Stimulated activated CD8-positive, alpha-beta memory T cell treated with anti-CD3 and anti-CD28 coated beads, Interleukin-4, amount 100 ng/mL, for 1 hour (primary cell): ENCODE measurements at places on chromosomes 1 and 21.

GRCh38 chr1:14015917-14016316 is 315.9 kb downstream of the PRDM2 start:
- DNase-seq = no peak

DNA sequence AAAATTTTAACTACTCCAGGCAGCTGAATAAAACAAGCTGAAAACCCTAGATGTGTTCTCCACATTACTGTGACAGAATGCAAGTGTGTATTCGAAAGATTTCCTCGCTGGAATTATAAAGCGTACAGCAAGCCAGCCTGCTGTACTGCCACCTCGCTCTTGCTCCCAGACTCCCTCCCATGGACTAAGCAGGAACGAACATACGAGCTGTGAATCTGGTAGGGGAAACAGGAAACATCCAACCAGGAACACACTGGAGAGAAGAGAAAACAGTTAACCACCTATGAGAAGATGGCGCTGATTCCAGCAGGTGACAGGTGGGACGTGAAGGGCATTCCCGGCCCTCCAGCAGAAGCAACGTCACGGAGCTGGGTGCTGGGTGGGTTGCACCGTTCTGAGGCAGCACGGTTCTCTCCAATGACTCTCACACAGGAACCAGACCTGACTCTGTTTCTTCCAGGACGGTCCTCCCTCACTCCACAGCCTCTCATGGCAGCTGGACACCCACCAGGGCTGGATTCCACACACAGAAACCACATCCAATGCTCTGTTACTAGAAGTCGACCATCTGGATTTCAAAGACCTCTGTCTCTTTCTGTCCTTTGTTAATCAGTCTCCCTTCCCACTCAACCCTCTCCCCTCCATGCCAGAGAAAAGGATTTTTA is 219.2 kb downstream of the RERE start:
- no peak for DNase-seq

- DNase-seq = no peak
Measured at GRCh38 chr1:162982364-162982763, 86.8 kb upstream of the RGS4 start.

DNA sequence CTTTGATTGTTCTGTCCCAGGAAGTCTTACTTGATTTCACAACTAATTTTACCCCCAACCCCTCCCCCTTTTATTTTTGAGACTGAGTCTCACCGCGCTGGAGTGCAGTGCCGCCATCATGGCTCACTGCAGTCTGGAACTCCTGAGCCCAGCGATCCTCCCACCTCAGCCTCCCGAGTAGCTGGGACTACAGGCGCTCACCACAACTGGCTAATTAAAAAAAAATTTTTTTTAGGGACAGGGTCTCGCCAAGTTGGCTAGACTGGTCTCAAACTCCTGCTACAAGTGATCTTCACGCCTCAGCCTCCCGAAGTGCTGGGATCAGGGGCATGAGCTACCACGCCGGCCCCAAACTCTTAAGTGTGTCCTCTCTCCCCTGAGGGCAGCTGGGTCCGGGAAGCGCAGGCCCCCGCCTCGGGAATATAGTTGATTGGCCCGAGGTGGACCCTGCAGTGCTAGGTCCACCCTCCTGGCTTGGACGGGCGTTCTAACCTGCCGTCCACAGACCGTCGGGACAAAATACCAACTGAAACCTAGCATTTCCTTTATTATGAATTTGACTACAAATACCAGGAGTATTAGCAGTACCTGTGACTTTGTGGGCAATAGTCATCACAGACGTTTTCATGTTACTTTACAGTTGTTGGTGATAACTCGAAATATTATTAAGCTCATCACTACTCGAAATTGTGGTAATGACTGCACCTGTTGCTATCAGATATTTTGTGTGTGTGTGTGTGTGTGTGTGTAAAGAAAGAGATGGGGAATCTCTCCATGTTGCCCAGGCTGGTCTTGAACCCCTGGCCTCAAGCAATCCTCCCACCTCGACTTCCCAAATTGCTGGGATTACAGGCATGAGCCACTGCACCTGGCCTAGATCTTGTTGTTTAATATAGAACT is 642 bp upstream of the PARP1 start:
- DNase-seq = no peak

DNA sequence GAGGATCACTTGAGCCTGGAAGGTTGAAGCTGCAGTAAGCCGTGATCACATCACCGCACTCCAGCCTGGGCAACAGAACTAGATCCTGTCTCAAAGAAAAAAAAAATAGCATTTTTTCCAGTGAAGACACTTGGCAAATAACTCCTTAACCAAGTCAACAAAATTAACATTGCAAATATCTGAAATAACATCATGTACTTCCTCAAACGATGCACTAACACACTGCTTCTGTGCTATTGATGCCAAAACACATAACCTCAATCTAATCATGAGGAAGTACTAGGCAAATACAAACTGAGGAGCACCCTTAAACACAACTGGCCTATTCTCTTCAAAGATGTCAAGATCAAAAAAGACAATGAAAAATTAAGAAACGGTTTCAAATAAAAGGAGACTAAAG is 32.3 kb downstream of the PABPC4 start:
- no peak for DNase-seq

DNA sequence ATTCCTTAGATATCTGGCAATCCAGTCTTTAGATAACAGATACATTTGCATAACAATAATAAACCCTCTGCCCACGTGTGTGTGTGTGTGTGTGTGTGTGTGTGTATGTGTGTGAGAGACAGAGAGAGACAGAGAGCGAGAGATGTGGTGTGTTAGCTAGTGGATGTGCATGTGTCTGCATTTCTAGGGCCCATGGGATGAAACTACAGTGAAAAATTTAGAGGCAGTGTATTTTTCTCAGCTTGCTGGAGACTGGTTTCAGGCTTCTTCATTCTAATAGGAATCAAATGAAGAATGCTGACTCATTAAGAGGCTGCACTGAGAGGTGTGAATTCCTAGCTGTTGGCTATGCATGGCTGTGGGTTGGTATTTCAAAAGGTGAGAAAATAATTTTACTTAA is 303.2 kb downstream of the LMX1A start:
- no peak for DNase-seq

DNA sequence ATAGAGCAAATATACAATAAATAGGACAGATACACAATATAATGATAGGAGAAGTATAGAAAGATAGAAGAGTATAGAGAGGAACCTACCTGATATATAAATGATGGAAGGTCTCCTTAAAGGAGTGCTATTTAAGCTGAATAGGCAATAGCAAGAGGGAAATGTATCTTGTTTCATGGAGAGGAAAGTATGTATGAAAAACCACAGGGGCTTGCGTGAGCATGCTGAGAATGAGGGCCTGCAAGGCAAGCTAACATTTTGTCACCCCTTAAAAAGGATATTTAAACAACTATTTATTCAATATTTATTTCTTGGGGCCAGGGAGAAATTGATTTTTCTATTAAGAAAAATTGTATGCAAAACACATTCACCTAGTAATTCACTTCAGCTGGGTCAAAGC is 150.9 kb upstream of the ZRANB2 start:
- DNase-seq = no peak

DNA sequence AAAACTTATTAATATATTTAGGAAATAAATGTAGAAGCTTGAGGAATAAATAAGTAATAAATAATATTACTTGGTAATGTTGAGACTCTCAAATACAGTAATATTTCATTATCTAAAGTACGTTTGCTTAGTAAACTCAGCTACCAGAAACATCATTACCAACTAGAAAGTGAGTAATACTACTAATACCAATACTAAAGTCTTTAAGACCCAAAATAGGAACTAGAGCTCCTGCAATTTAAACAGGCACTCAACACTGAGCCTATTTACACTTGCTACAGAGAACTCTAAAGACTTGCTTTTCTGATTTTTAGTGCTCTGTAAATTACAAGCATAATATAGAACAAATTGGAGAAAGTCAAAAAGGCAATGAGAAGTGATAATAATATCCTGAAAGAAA is 13.5 kb upstream of the C1orf105 start:
- DNase-seq = no peak

DNA sequence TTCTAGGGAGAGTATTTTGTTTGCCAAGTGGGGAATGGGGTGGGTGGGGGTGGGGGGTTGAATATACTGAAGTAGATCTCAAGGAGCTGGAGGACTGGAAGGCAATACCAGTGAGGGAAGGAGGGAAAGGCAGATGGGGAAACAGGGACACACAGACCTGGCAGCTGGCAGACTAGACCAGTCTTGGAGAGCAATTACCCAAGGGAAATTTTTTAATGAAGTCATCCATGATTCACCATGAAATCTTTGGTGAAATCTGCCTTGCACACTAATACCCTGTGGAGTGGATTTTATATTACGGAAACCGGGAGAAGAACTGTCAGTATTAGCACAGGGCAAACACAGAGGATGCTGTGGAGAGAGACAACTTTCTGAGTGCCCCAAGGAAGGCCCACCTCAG is 29.7 kb upstream of the MARK1 start:
- DNase-seq = no peak

DNA sequence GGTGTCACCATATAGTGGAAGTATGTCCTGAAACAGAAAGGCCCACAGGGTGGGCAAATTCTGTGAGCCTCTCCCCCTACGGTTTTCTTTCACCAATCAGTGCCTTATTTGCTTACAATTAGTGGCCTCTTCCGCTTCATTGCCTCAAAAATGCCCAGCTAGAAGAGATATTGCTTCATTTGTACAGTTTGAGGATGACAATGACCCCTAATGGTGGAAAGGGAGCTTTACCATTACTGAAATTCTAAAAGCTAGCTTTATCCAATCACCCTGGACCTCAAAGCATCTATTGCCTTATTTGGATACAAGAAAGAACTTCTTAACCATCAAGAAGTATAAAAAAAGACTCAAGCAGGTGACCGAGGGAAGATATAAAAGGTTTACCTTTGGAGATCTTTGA is 49.6 kb downstream of the LRRC71 start:
- DNase-seq = no peak

GRCh38 chr1:183290628-183291027 is 104.6 kb downstream of the LAMC2 start:
- no peak for DNase-seq

- no peak for DNase-seq
Measured at GRCh38 chr1:202765721-202766120, 42.5 kb downstream of the KDM5B start.

DNA sequence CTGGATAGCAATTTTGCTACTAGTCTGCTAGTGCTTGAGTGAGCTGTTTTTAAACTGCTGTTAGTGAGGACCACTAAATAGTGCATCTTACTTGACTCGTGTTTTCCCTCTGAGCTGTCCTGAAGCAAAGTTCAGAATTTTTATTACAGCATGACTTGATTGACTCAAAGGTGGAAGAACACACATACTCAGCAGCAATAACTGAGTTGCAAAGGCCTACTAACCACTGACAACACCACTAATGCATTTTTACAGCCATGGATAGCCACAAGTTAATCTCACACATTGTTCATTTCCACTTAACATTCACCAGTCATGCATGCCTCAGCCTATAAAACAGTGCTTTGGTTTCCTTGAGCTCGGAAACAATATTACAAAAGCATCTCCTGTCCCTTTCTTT is 148.7 kb downstream of the RUNX1 start:
- DNase-seq = no peak

- DNase-seq = no peak
Measured at GRCh38 chr1:151902858-151903257, 6.5 kb downstream of the THEM4 start.

DNA sequence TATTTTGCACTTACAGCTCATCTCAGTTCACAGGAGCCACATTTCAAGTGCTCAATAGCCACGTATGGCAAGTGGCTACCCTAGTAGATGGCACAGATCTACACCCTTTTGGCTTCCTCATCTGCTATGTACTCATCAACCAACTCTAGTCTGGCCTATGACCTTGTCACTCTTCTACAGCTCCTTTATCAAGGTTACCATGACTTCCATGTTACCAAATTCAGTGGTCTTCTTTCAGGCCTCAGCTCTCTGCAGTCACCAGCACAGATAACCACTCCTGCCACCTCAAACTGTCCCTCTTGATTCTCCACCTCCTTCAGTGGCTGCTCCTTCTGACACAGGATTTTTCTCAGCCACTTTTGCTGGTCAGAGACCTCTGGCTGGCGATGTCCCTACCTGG is 11.7 kb upstream of the USP48 start:
- DNase-seq = no peak

DNA sequence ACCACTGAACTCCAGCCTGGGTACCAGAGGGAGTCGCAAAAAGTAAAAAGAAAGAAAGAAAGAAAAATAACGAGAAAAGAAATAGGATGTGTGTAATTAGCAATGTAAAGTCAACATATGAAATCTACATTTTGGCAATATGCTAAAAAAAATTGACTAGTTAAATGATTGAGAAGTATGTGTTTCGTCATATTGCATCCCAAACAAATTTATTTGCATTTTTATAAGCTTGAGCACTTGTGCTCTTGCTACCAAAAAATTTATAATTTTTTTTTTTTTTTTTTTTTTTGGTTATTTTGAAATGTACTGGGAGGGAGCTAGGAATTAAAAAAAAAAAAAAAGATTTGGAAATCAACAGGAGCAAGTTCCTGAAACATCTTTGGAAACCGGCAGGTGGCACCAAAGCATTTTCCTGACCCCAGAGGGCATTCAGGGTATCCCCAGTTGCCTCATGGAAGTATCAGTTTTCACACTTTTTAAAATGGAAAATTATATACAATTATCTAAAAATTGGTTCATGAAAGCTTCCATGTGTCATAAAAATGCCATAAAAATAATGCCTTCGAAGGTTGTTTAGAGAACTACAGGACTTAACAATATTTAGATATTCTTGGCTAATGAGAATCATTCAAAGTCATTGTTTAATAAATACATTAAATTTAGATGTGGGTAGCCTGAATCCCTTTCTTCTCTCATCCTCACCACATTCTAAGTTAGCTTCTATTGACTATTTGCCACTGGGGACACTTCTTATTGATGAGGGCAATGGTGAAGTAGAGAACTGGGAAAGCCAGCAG is 4.8 kb upstream of the HEATR1 start:
- no peak for DNase-seq
